ENCODE measurements at places on chromosomes 4 and X. TPM values are rescaled to one million over a fixed set of nuclear protein-coding genes. Genes with fewer than 3 reads are reported as not detected.

GRCh38 chr4:83370640-83370906, 35.9 kb upstream of the HPSE start:
- H3K4me1 ChIP-seq: no peaks in the 10 kb centered on the region
- DNase-seq: no peak
- no peaks in the 10 kb centered on the region for H3K36me3 ChIP-seq
- H3K27ac ChIP-seq: no peak overlapping the region
- H3K27me3 ChIP-seq: no peaks in the 10 kb centered on the region

The AGTR2 gene
- 38.0 TPM for total RNA-seq

- peaks cover 4% of the 10 kb centered on the region for H3K4me1 ChIP-seq
- peaks cover 2% of the 10 kb centered on the region for H3K27me3 ChIP-seq
- no peaks in the 10 kb centered on the region for H3K36me3 ChIP-seq
These were observed 16.3 kb upstream of the DRD5 start for GRCh38 chr4:9765091-9765490.

GRCh38 chrX:150777328-150777992, 84.3 kb downstream of the MTMR1 start:
- H3K4me3 ChIP-seq: no peak overlapping the region
- H3K4me1 ChIP-seq: no peaks in the 10 kb centered on the region
- peaks cover 13% of the 10 kb centered on the region for H3K36me3 ChIP-seq
- no peak overlapping the region for H3K27ac ChIP-seq

- no peak for DNase-seq
- H3K27ac ChIP-seq: no peak overlapping the region
- H3K4me1 ChIP-seq: no peaks in the 10 kb centered on the region
- no peaks in the 10 kb centered on the region for H3K36me3 ChIP-seq
These were observed 246.2 kb downstream of the QDPR start for GRCh38 chr4:17265653-17266052.

DNA sequence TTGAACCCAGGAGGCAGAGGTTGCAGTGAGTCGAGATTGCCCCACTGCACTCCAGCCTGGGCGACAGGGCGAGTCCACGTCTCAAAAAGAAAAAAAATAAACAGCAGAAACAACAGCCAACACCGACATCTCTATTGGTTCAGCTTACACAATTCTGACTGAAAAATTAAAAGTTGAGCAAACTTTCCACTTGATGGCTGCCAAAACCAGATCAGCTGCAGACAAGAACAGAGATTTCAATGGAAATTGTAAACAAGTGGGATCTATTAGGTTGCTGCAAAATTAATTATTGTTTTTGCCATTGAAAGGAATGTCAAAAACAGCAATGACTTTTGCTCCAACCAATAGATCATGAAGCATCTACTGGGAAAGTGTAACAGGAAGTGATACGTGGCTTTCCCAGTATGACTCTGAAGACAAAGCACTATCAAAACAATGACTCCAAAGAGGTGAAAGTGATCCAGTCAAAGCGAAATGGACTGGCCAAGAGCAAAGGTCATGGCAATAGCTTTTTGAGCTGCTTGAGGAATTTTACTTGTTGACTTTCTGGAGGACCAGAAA, 26.3 kb downstream of the UPF3B start:
- H3K36me3 ChIP-seq: no peaks in the 10 kb centered on the region
- H3K27me3 ChIP-seq: no peaks in the 10 kb centered on the region
- no peak for DNase-seq
- no peak overlapping the region for H3K27ac ChIP-seq
- no peak overlapping the region for H3K4me3 ChIP-seq

The TMEM164 gene
- 17.9 TPM for total RNA-seq

DNA sequence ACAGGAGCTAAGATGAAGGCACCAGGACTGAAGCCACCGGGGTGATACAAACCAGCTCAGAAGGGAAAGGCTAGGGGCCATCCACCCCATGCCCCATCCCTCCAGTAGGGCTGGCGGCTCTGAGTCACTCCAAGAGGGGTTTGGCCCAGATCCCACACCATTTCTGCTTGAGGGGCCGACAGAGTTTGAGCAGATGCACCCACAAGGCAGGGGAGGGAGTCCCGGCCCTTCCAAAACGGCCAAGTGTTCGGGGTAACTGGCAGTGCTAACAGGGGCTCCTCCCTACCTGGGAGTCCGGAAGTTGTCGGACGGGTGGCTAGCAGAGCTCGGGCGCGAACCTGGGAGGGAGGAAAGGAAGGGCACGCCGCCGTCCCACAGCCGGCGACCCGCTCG, 412 bp downstream of the SLC10A3 start:
- peak; percentile 55 for DNase-seq
- H3K4me3 ChIP-seq: peak overlapping the region; percentile 56
- H3K27me3 ChIP-seq: no peaks in the 10 kb centered on the region
- H3K4me1 ChIP-seq: peaks cover 22% of the 10 kb centered on the region
- peaks cover 4% of the 10 kb centered on the region for H3K36me3 ChIP-seq
- peak overlapping the region; percentile 62 for H3K27ac ChIP-seq

DNA sequence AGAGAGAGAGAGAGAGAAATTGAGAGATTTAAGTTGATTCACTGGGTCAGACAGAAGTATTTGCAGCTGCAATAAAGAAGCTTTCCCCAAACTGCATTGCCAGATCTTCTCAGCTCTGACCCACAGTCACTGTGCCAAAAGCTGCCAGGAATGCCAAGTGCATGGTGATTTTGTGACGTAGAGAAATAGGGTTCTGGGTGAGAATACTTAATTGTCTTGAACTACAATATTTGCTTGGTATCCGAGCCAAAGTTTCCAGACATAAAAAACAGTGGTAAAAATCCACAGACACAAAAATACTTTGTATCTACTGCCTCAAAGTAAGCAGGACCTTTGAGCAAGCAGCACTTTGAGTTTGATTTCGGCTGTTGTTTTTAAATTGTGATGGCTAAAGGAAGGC, 331.1 kb downstream of the GRID2 start:
- no peak overlapping the region for H3K27ac ChIP-seq
- H3K4me1 ChIP-seq: no peaks in the 10 kb centered on the region
- no peaks in the 10 kb centered on the region for H3K36me3 ChIP-seq
- no peaks in the 10 kb centered on the region for H3K27me3 ChIP-seq
- DNase-seq: peak; percentile 5

DNA sequence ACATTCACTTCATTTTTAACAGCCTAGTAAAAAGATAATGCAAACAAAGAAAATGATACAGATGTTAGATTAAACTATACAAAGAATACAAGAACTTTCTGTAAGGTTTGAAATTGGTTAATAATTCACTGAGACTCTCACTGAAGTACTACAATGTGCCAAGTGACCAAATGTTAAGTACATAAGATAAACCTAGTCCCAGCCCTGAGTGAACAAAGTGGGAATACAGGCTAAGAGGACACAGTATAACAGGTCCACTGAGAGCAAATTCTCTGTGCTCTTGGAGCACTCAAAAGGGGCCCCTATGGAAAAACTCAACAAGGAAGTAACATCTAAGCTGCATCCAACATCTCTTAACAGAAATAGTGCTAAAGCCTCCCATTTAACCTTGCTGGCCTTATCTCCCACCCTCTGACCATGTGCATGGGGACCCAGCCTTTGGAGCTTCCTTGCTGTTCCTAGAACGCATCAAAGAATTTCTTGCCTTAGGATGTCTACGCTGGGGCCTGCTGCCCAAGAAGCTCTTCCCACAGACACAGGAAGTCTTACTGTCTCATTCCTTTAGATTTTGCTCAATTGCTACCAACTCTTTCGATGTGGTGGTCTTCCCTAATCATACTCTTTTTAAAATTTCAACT, 113.4 kb downstream of the ZAR1 start:
- H3K4me3 ChIP-seq: no peak overlapping the region
- H3K36me3 ChIP-seq: peaks cover 2% of the 10 kb centered on the region
- DNase-seq: no peak
- H3K27me3 ChIP-seq: no peaks in the 10 kb centered on the region
- no peaks in the 10 kb centered on the region for H3K4me1 ChIP-seq

DNA sequence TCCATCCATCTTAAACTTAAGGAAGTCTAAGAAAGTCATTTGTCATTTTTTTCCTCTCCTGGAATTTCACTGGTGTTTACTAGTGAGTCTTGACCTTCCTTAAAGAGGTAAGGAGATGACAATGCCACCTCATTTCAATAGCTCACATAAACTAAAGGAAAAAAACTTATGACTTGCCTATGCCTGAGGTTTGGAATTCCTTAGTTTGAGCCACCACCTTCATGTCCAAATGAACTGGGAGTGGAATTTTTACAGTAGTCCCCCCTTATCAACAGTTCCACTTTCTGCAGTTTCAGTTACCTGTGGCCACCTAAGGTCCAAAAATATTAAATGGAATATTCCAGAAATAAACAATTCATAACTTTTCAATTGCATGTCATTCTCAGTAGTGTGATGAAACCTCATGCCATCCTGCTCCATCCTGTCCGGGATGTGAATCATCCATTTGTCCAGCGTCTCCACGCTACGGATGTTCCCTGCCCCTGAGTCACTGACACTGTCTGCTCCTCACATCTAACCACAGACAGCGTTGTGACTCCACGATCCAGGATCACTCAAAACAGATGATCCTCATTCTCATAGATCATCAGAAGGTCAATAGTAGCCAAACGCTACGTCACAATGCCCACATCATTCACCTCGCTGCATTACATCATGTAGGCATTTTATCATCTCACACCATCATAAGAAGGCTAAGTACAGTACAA, 177.4 kb downstream of the SH3KBP1 start:
- no peak overlapping the region for H3K27ac ChIP-seq
- H3K27me3 ChIP-seq: peaks cover 20% of the 10 kb centered on the region
- no peaks in the 10 kb centered on the region for H3K4me1 ChIP-seq
- DNase-seq: no peak
- H3K4me3 ChIP-seq: no peak overlapping the region
- H3K36me3 ChIP-seq: no peaks in the 10 kb centered on the region

DNA sequence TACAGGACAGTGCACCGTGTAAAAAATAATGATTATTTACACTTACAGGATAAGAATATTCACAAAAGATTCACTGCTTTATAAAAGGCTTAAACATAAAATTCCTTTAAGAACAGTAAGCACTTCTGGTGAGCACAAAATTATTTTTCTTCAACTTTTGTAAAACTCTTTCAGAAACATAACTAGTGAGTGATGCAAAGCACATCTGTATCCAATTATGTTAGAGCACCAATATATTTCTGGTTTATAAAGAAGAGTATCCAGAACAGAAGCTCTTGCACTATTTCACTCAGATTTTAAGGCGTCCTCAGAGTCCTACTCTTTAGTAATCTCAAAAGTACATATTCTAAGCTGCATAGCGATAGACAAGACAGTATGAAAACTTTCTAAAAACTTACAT, 276.0 kb downstream of the C4orf33 start:
- H3K36me3 ChIP-seq: no peaks in the 10 kb centered on the region
- peaks cover 2% of the 10 kb centered on the region for H3K4me1 ChIP-seq
- H3K27me3 ChIP-seq: no peaks in the 10 kb centered on the region
- no peak overlapping the region for H3K27ac ChIP-seq

DNA sequence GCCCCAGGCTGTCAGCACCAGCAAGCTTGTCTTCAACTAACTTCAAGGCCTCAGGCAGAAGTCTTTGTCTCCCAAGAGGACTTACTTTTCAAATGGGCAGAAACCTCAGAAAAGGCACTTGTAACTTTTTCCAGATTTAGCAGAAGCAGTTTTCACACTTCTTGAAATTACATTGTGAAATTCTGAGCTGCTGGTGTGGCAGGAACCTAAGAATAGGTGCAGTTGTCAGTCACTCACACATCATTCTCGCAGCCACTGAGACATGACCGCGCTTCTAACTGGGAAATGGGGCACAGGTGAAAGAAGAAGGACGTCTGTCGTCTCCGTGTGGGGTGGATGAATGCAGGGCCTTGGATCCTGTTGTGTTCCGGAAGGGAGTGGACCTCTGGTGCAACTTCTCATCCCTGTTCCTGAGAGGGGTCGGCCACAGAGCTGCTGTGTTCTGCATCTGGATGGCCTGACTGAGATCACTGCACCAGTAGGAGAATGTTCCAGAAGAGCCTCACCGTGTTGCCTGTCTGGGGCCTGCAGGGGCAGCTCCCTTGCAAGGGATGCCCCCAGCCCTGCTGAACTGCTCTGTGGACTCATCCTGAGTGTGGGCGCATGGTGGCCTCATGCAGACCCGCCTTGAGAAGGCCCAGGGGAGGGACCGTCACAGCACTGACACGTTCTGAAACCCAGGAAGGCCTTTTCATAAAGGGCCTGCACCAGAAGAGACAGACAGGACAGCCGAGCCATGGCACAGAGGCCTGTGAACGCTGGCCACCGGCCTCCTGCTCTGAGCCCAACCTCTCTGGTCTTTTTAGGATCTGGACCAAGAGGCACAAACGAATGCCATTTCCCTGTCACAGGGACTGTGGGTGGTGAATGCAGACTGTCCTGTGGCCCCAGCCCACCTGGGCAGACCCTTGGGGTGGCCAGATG, 18.7 kb downstream of the NAT8L start:
- H3K27me3 ChIP-seq: no peaks in the 10 kb centered on the region
- peaks cover 10% of the 10 kb centered on the region for H3K4me1 ChIP-seq
- H3K27ac ChIP-seq: no peak overlapping the region
- H3K36me3 ChIP-seq: no peaks in the 10 kb centered on the region
- H3K4me3 ChIP-seq: no peak overlapping the region

DNA sequence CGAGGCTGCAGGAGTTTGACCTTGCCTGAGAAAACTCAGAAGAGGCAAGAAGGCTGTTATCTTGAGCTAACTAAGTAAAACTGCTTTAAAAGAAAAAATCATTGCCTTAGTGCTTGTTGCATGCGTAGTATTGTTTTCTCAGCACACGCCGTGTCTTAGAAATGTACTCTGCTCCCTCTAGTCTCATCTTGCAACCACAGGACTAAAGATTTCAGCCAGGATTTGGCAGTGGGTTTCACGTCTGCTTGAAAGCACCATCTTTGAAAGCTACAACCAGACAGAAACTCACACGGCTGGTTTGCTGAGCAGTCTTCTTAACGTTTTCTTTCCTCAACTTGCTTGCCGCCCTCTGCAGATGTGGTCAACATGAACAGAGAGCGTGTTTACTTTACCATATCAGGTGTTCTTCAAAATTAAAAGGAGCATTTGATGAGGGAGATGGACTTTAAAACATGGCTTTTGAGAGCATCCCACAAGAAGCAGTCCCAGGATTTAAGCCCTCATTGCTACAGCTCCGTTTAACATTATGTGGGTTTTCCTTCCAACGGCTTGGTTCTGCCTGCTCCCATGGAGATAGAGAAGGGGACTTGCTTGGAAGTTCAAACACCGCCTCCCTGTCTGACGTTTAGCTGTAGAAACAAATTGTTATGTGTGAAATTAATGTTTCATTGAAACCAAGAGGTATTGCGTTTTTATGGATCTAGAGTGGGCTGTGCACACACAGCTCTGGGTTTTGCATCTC, 3.4 kb downstream of the SORCS2 start:
- H3K4me3 ChIP-seq: no peak overlapping the region
- DNase-seq: peak; percentile 73
- no peaks in the 10 kb centered on the region for H3K36me3 ChIP-seq
- peaks cover 36% of the 10 kb centered on the region for H3K27me3 ChIP-seq

- H3K27ac ChIP-seq: no peak overlapping the region
- no peaks in the 10 kb centered on the region for H3K4me1 ChIP-seq
- H3K27me3 ChIP-seq: peaks cover 2% of the 10 kb centered on the region
These were observed 4.3 kb downstream of the RHOH start for GRCh38 chr4:40200875-40201801.

- no peaks in the 10 kb centered on the region for H3K36me3 ChIP-seq
- H3K4me3 ChIP-seq: no peak overlapping the region
- no peaks in the 10 kb centered on the region for H3K27me3 ChIP-seq
- H3K27ac ChIP-seq: no peak overlapping the region
- no peaks in the 10 kb centered on the region for H3K4me1 ChIP-seq
These were observed 466.1 kb downstream of the GPAT3 start for GRCh38 chr4:84001876-84002569.

The CYBB gene
- 19.3 TPM for total RNA-seq

GRCh38 chr4:20590849-20591248, 109.4 kb upstream of the PACRGL start:
- no peaks in the 10 kb centered on the region for H3K27me3 ChIP-seq
- no peak for DNase-seq
- H3K36me3 ChIP-seq: no peaks in the 10 kb centered on the region

The SLC38A5 gene
- total RNA-seq: 4.2 TPM

The GPRIN3 gene
- 4.3 TPM for total RNA-seq
